ENCODE measurements at places on chromosomes 16 and 17.

GRCh38 chr16:49698453-49698815, 157.5 kb downstream of the ZNF423 start:
- H3K27ac ChIP-seq: no peak overlapping the region
- H3K27me3 ChIP-seq: no peaks in the 10 kb centered on the region
- no peaks in the 10 kb centered on the region for H3K4me1 ChIP-seq

DNA sequence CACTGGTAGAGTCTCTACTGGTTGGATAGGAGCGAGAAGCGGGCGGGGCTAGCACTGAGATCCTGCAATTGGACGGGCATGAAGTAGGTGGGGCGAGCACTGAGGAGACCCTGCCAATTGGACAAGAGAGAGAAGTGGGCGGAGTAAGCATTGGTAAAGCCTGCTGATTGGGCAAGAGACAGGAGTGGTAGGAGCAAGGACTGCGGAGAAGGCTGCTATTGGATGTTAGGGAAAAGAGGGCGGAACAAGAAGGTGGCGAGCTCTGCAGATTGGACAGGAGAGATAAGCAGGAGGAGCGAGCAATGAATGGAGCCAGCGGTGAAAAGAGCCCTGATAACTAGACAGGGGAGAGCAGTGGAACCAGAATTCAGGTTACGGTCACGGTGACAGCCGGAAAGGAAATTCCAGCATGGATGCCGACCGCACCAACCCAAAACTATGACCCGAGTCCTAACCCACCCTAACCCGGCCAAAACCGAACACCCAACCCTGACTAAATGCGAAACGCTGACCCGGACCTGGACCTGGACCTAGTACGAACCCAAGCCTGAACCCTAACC, 4.8 kb downstream of the SCGB1C2 start:
- peak; percentile 55 for DNase-seq
- peaks cover 9% of the 10 kb centered on the region for H3K27me3 ChIP-seq
- no peak overlapping the region for H3K4me3 ChIP-seq
- H3K27ac ChIP-seq: no peak overlapping the region

DNA sequence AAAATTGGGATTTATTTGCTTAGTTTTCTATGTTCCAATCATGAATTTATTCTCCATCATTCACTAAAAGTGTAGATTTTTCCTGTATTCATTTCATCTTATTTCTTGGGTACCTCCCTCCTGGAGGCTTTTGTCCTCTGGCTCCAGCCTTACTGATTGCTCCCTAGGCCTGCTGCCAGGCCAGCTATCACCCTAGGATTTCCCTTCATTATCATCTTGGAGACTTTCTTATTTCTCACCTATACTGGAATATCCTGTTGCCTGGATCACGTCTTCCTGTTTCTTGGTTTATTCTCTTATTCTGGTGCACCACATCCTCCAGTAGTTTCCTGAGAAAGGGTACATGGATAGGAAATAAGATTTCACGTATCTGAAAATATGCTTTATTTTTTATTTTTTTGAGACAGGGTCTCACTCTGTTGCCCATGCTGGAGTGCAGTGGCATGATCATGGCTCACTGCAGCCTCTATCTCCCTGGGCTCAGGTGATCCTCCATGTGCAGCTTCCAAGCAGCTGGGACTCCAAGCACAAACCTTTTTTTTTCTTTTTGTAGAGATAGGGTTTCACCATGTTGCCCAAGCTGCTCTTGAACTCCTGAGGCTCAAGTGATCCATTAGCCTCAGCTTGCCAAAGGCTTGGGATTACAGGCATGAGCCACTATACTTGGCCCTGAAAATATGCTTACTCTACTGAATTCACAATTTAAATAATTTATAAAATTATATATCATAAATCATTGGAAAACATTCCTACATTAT, 13.3 kb upstream of the KPNB1 start:
- H3K36me3 ChIP-seq: no peaks in the 10 kb centered on the region
- no peak overlapping the region for H3K27ac ChIP-seq
- no peaks in the 10 kb centered on the region for H3K4me1 ChIP-seq

- H3K4me3 ChIP-seq: no peak overlapping the region
- no peaks in the 10 kb centered on the region for H3K27me3 ChIP-seq
- DNase-seq: no peak
- H3K27ac ChIP-seq: no peak overlapping the region
- H3K4me1 ChIP-seq: no peaks in the 10 kb centered on the region
Measured at GRCh38 chr16:25859645-25860044, 167.9 kb downstream of the HS3ST4 start.

DNA sequence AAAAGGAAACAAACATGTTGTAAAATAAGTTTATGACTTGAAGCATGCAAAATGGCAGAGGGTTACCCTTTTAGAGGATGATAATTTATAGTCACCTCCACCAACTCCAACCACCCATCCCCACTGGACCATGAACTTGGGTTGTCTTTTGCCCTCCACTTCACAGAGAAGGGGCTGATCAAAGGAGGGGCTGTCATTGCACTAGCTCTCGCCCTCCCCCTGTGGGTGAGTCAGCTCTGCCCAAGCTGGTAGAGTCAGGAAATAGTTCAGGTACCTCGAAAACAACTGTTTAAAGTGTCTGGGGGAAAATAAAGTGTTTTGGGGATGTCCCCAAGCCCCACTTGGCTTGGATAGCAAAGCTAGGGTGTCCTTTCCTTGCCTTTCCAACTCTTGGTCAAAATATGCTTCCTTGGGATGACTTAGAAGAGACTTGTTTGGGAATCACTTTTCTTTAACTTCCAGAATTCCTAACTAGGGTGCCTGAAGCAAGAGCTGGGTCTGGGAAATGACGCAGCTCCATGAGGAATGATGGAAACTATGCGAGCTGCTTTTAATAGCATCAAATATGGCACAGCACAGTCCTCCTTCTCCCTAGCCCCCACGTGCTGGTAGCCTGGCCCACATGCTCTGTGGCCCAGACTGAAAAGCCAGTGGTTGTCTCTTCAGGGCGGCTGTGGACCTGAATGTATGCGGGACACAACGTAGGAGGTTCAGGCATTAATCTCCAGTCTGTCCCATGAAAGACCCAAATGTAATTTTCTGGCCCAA, 40.7 kb downstream of the TBX4 start:
- H3K4me1 ChIP-seq: no peaks in the 10 kb centered on the region
- DNase-seq: no peak
- H3K27ac ChIP-seq: no peak overlapping the region
- no peaks in the 10 kb centered on the region for H3K36me3 ChIP-seq

GRCh38 chr17:27808628-27809027, 8.3 kb upstream of the NOS2 start:
- no peaks in the 10 kb centered on the region for H3K36me3 ChIP-seq
- H3K4me3 ChIP-seq: no peak overlapping the region
- no peak for DNase-seq
- no peaks in the 10 kb centered on the region for H3K27me3 ChIP-seq
- no peak overlapping the region for H3K27ac ChIP-seq
- peaks cover 20% of the 10 kb centered on the region for H3K4me1 ChIP-seq

DNA sequence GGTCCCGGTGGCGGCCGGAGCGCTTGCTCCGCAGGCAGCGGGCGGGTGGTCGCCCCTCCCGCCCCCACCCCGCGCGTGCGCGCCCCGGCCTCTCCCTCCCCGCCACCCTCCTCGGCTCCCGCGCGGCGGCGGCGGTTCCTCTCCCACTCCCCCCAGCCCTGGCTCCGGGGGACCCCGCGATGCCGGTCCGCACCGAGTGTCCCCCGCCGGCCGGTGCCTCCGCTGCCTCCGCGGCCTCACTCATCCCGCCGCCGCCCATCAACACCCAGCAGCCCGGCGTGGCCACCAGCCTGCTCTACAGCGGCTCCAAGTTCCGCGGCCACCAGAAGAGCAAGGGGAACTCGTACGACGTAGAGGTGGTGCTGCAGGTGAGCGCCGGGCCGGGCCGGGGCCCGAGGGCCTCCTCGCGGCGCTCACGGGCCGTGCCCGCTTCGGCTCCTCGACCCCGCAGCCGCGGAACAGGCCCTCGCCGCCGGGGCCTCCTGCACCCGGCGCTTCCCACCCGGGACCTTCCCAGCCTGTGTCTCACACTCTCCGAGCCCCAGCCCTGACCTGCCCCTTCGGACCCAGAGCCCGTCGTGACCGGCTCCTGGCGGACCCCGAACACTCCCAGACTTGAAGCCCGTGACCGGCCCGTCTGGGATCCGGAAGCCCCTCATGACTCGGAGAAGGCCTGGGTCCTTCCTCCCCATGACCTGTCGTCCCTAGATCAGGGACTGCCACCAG, 490 bp downstream of the GID4 start:
- peak overlapping the region; percentile 88 for H3K4me3 ChIP-seq
- peaks cover 13% of the 10 kb centered on the region for H3K36me3 ChIP-seq
- DNase-seq: no peak
- H3K4me1 ChIP-seq: peaks cover 48% of the 10 kb centered on the region

GRCh38 chr17:78793415-78793814, 11.3 kb upstream of the CYTH1 start:
- DNase-seq: no peak
- peaks cover 57% of the 10 kb centered on the region for H3K36me3 ChIP-seq

DNA sequence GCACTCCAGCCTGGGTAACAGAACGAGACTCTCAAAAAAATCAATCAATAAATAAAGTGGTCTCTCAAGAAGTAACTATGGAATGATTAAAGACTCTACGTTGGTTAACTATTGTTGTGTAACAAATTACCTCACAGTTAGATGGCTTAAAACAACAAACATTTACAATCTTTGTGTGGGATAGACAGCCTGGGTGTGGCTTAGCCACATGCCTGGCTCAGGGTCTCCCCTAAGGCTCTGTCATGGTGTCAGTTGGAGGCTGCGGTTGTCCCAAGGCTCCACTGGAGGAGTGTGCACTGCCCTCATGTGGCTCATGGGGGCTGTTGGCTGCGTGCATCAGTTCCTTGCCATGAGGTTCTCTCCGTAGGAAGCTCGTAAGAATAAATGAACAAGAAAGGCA, 294.5 kb downstream of the SNX29 start:
- no peaks in the 10 kb centered on the region for H3K27me3 ChIP-seq
- DNase-seq: no peak
- H3K27ac ChIP-seq: no peak overlapping the region
- H3K4me3 ChIP-seq: no peak overlapping the region

DNA sequence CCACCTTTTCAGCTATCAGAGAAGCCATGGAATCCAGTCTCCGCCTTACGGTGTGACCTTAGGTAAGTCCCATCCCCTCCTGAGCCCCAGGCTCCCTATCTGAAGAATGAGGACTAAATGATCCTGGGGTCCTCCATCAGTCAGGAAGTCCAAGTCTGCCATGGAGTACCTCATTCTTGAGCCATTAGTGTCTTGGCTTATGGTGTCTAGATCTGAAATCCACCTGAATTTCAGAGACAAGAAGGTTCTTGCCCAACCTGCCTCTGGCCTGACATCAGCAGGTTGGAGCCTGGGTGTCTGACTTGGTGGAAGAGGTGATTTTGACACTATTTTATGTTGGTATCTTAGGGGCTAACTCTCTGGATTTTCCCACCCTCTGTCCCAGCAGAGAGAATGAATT, 47.1 kb downstream of the CNGB1 start:
- DNase-seq: no peak
- no peaks in the 10 kb centered on the region for H3K36me3 ChIP-seq

DNA sequence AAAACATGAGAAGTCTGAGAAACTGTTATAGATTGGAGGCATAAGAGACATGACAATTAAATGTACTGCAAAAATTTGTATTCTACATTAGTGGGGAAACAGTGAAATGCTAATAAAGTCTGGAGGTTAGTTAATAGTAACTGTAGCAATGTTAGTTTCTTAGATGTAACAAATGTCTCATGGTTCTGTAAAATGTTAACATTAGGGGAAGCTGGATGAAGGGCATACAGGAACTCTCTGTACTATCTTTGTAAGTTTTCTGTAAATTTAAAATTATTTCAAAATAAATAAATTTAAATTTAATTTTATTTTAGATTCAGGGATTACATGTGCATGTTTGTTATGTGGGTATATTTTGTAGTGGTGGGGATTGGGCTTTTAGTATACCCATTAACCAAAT, 70.0 kb upstream of the IRX6 start:
- H3K36me3 ChIP-seq: no peaks in the 10 kb centered on the region
- no peaks in the 10 kb centered on the region for H3K27me3 ChIP-seq
- no peak overlapping the region for H3K27ac ChIP-seq
- no peaks in the 10 kb centered on the region for H3K4me1 ChIP-seq

DNA sequence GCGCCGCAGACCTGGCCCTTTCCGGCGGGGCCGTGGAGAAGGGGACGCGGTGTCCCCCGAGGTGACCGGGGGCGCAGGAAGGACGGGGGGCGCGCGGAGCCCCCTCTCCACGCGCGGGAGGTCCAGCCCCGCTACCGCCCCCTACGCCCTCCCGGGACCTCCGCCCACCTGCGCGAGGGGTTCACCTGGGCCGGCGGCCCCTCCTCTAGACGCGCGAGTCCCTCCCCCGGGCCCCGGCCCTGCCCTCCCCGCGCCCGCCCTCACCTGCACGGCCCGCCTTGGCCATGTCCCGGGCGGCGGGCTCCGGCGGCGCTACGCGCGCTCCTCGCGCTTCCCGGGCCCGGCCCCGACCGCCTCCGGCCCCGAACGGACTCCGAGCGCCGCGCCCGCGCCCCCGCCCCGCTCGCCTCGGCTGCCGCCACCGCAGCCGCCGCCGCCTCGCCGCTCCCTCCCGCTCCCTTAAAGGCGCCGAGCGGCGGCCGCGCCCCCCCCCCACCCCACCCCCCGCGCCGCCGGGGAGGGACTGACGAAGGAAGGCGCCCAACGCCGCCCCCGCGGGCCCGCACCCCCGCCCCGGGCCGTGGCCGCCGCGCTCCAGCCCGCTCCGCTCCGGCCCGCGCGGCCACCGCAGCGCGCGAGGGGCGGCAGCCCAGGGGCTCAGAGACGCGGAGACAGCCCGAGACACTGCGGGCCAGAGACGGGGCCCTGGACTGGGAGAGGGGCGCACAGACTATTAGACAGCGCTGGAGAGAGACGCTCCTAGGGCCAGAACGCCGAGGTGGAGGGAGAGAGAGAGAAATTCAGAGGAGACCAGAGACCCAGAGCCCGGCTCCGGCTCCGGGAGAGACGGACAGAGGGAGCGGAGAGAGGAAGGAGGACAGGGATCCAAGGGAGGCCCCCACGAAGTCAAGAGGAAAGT, at the start of gene PITPNM3:
PITPNM3 (minus strand) TSS at position 435 of the 919 bp plus-strand sequence; CDS start at position 286, 149 bp downstream.
- H3K36me3 ChIP-seq: no peaks in the 10 kb centered on the region
- no peak within 1 kb of the TSS for H3K27ac ChIP-seq

- no peak overlapping the region for H3K4me3 ChIP-seq
- H3K27me3 ChIP-seq: no peaks in the 10 kb centered on the region
- peaks cover 15% of the 10 kb centered on the region for H3K4me1 ChIP-seq
- DNase-seq: peak; percentile 53
- no peaks in the 10 kb centered on the region for H3K36me3 ChIP-seq
Measured at GRCh38 chr17:27473748-27474609, 17.7 kb downstream of the KSR1 start.

- H3K27me3 ChIP-seq: no peaks in the 10 kb centered on the region
- H3K4me3 ChIP-seq: no peak overlapping the region
- DNase-seq: no peak
- no peaks in the 10 kb centered on the region for H3K36me3 ChIP-seq
- no peak overlapping the region for H3K27ac ChIP-seq
Measured at GRCh38 chr17:3558603-3559269, 1.1 kb upstream of the TRPV3 start.
